ENCODE measurements at places on chromosomes 7 and 10.

GRCh38 chr10:63116452-63117072 is 16.6 kb upstream of the NRBF2 start:
- DNase-seq: no peak

- DNase-seq: peak; percentile 61
Observed at GRCh38 chr10:70925377-70926225, 37.2 kb upstream of the PCBD1 start.

GRCh38 chr7:79157281-79157680 is 296.2 kb downstream of the MAGI2 start:
- DNase-seq: no peak

GRCh38 chr10:91391920-91392319 is 18.2 kb upstream of the HECTD2 start:
- no peak for DNase-seq

GRCh38 chr10:86210416-86210815 is 156.2 kb downstream of the GRID1 start:
- no peak for DNase-seq

DNA sequence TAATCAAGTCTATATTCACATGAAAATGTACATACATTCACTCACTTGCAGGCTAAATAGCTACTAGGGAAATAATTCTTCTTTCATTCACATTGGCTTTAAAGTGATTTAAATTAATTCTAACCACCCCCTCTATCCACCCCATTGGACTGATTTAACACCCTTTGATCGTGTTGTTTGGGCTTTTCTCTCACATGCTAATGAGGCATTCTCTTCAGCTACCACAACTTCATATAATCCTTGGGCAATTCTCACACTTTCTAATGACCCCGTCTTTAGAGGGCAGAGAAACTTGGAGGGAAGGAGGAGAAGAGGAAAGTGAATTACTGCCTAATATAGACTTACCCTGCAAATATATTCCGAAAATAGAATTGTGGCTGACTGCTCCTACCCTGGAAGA is 24.6 kb downstream of the GRM3 start:
- no peak for DNase-seq

GRCh38 chr7:27201580-27202017 is 1.7 kb upstream of the HOXA13 start:
- DNase-seq: peak; percentile 47

DNA sequence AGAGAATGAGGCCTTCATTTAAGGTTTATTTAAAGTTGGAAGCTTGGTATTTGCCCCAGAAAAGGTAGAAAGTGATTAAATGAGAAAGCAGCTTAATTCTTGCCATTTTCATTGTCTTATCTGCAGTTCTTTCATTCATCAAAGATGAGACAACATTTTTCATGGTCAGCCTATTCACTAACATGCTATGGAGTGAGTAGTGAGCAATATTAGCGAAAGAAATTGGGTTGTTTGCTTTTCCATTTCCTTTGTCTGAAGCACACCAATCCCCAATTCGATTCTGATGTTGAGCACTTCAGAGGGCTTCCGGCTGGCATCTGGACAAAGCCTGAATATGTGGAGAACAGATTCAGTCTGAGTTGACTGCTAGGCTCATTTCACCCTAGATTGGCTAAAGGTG is 317.2 kb downstream of the BBS9 start:
- no peak for DNase-seq

- DNase-seq: no peak
Observed at GRCh38 chr10:92816091-92816531, 32.2 kb upstream of the EXOC6 start.

DNA sequence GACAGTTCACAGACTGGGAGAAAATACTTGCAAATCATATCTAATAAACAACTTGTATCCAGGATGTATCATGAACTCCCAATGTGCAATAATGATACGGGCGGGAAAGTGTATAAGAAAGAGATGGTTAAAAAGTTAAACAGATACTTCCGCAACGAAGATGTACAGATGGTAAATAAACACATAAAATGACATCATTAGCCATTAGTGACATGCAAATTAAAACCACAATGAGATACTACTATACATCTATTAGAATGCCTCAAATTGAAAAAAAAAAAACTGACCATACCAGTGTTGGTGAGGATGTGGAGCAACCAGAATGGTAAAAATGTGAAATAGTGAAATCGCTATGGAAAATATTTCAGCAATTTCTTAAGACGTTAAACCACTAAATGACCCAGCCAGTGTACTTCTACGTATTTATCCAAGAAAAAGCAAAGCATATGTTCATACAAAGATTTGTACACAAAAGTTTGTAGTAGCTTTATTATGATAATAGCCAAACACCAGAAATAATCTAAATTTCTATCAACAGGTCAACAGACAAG is 83.5 kb downstream of the IPMK start:
- DNase-seq: no peak

DNA sequence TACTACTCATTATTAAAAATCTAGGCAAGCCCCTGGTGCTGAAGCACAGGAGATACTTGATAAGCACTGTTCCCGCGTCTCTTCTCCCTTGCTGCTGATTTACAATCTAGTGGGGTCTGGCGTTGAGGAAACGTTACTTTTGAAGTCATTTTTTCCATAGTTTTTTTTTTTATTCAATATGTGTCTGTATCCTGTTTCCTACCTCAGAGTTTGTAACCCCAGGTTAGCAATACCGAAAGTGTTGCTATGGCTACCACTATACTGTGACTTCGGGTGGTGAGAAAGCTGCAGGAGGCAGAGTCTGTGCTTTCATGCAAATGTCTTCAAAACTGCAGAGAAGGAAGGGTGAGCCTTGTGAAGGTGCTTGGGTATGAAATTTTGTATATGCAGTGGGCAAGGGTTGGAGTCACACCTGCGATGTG is 458.8 kb upstream of the GHITM start:
- no peak for DNase-seq

DNA sequence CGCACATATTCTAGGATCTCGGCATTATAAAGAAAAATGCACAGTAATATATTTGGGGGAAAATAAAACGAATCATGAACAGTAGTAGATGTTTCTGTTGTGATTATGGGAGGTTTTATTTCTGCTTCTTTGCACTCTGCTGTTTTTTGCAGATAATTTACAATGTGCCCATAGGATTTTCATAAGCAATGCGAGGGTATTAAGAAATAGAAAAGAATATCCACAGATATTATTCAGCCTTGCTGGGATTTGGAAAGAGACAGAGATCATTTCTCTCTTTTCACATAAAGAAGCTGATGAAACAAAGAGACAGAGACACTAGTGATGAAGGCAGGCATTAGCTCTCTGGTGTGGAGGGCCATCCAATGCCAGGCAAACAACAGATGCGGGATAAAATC is 158.6 kb downstream of the KCNMA1 start:
- DNase-seq: no peak

- DNase-seq: no peak
Observed at GRCh38 chr7:92226981-92227380, 18.7 kb downstream of the KRIT1 start.

- DNase-seq: no peak
Observed at GRCh38 chr7:90407484-90407821, 4.2 kb downstream of the CLDN12 start.

GRCh38 chr10:1373287-1373686 is 317.1 kb downstream of the WDR37 start:
- no peak for DNase-seq

DNA sequence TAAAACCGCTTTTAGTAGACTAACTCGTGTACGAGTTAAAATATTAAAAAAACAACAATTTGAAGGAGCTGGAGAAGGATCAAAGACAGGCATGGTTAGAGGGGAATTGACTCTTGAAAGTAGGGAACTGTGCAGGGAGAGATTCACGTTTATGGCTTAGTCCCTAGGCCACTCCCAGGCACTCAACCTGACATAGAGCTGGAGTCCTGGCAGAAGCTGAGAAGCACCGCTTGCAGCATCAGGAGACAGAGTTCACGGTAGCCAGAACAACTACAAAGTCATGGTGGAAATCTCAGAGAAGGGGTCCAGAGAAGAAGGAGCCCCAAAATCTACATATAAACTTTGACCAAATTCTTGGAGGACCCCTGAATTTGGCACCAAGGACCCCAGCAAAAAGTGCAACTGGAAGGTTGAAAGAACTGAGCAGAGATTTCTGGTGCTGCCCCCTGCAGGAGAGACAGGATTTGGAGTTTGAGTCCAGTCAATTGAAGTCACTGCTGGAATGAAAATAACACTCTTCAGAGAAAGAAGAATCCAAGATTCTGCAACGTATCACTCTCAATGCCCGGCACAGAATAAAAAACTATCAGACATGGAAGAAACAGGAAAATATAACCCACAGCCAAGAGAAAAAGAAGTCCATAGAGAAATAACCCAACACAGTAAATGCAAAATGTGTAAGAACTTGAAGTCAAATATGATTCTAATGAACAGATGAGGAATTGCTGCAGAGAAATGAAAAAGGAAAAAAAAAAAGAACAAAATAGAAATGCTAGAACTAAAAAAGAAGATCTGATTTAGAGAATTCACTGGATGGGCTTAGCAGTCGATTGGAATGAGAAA is 493.3 kb upstream of the PODXL start:
- no peak for DNase-seq

DNA sequence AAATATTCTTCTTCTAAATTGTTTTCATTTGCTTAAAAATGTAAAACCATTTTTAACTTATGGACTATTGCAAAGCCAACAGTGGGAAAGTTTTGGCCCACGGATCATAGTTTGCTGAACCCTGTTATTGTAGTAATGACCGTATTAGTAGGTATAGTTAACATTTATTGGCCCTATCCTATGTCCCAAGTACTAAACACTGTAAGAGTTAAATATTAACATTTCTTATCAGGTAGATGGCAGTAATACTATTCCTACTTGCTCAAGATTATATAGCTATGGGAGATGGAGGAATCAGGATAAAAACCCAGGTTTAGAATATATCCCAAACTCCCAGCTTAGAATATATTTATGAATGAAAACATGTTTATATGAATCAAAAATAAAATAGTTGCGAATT is 993.2 kb downstream of the SORCS3 start:
- no peak for DNase-seq

DNA sequence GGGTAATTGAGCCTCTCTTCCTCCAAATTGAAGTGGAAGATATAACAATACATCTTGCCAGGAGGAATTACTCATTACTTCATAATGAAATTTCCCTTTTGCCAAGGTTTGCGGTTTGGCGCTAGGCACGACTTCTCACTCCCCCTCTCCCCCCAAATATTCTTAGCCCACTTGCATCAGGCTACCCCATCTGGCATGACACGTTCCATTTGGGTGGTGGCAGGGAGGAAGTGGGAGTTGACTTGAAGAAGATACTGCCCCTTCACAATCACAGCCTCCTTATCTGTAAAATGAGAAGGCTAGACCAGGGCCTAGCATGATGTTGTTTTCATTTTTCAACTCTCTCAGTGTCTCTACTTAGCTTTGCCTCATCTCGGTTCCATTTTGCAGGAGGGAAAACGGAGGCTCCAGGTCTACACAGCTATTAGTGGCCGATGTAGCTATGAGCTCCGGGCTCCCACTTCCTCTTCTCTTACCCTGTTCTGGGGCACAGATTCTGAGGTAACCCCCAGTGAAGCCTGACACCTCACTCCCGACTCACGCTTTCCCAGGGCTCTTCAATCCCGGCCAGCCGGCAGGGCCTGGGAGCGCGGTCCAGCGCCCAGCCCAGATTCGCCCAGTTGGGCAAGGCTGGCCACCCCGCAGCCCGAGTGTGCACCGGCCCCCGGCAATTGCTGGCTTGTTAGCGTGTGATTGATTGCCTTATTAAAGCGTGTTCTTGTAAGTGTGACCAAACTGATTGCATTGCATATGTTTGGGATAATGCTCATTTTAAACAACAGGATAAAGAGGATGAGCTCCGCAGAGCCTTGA is 6.5 kb downstream of the EVX1 start:
- no peak for DNase-seq

DNA sequence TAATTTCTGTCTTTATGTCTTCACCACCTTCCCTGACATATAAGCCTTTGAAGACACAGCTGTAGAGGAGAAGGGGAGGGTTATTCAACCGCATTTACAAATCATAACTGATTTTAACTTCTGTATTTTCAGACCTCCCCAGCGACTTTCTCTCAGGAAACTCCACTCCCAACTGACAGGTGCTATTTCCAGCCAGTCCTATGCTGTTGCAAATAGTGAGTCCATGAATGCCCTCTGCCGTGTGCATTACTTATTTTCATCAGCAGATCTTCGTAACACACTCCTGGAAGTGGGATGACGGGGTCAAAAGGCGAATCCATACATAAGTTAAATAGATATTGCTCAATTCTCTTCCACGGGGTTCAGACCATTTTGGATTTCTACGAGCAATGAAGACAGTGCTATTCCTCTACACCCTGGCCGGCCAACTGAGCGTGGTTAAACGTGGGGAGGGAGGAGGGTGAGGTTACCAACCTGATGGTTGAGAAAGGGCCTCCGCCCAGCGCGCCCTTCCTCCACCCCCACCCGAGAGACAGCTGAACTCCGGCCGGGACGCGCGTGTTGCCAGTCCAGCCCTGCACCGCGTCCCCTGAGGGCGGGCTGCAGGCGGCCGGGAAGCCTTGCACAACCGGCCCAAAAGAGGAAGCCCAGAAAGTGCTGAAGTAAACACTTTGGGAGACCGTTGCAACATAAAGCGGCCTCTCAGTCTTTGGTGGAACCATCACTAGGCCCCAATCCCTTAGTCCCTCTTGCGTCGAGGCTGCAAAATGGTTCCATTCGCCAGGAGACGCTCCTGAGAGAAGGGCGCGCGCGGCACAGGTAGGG is at the start of gene APBB1IP:
Gene APBB1IP, plus strand, starts transcription at position 705 of the 825 bp plus-strand sequence. CDS start 53,986 bp downstream, outside the sequence.
- peak; percentile 89 for DNase-seq

DNA sequence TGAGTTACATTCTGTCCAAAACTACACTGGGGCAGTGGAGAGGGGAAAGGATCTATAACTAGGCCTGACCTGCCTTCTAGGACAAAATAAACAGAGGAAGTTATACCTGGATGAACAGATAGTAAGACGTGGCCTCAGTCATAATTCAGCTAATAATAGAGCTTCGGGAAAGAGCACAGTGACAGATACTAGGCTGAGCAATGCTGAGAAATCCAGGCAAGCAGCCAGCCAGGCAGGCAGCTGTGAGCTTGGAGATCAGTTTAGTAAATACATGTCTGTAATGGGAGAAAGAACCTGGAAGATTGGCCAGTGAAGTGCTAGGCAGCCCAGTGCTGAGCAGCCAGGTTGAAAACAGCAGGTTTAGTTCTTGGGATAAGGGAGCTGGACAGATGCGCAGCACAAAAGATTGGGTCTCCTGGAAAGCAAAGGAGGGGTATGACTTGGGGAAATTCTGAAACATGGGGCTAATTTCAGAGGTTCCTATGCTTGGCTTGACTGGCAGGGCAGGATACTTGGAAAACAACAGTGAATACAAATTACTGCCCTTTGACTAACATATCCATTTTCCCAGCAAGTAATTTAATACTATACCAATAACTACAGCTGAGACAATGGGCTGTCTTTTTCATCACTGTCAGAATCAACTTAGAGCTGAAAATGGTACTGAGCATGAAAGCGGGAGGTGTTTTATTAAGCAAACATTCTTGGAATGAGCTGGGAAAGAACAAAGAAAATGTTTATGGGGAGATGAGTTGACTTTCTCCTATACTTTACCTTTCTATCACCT is 140.8 kb downstream of the DGKB start:
- no peak for DNase-seq

GRCh38 chr7:158842486-158842885 is 13.2 kb upstream of the ESYT2 start:
- no peak for DNase-seq
